ENCODE measurements at places on chromosomes 5 and 9.

DNA sequence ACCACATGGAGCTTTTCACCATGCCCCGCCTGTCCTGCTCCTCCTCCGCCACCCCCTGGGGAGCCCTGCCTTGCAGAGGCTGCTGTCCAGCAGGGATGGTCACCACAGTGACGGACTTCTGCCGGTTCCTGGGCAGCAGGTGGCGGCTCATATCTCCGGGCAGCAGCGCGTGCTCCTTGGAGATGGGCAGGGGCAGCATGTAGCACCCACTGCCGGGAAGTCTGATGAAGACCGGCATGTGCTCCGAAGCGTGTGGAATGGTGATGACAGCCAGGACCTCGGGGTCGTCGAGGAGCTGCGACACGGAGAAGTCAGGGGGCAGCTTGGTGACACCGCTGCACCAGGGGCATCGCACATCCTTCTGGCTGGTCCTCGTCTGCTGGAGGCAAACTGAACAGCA is 19.2 kb downstream of the PLGRKT start:
- DNase-seq: no peak

GRCh38 chr5:149961957-149962409 is 1.4 kb downstream of the SLC26A2 start:
- DNase-seq: no peak

- DNase-seq: no peak
These were observed 77.0 kb upstream of the PITX1 start for GRCh38 chr5:135110785-135111596.

DNA sequence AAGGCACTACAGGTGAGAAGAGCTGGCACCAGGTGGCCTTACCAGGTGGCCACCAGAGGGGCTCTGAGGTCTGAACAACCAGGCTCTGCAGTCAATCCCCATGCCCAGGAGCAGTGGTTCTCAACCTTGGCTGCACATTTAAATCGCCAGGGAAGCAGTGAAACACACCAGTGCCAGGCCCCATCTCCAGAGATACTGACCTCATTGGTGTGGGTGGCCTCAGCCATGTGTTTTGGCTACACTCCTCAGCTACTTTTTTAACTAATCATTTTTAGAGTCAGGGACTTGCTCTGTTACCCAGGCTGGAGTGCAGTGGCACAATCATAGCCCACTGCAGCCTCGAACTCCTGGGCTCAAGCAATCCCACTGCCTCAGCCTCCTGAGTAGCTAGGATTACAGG is 56.0 kb downstream of the GABBR2 start:
- no peak for DNase-seq

GRCh38 chr9:35690614-35691333 is 1.0 kb upstream of the TPM2 start:
- DNase-seq: peak; percentile 52

DNA sequence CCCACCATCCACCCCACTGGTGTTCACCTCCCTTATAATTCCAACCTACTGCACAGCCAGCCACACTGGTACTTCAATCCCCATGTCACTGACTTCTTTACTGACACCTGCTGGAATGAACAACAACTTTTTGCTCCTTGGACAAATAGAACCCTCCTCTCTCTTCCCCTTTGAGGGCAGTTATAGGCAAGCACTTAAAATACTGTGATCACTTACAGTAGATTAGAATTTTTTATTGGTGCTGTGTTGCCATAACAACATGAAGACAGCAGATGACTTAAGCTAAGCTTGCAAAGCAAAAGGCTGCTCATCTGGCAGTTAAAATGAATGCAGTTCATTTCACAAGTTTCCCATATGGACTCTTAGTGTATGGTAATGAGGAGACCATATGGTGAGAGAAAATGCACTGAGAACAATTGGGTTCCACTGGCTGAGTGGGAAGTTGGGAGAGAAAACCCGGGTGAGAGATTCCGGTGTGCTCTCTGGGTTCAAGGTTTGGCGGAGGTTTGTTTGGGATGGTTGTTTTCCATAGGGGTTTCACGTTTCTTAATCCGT is 374.3 kb downstream of the EBF1 start:
- DNase-seq: no peak

DNA sequence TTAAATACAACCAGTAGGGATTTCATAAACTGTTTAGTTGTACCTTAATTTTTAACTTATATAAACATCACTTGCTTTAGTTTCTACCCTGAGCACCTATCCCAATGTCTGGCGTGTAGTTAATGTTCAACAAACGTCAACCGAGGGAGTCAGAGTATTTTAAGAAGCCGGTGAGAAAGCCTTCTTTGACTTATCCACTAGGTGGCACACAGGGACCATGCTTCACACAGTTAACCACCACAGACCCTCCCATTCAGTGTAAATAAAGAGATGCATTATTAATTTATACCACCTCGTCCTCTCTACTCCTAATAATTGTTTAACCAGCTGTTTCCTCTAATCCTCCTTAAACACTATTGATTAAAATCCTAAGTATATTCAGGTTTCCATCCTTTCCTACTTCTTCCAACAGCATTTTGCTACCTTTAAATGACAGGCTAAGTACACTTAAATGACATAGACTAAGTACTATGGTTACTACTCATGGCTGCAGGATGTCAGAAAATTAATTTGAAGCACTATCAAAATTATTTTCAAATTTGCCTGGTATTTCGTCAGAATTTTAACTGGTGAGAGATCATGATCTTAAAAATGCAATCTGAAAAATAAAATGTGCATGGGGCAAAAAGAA is 2.3 kb downstream of the HAPLN1 start:
- DNase-seq: peak; percentile 6

DNA sequence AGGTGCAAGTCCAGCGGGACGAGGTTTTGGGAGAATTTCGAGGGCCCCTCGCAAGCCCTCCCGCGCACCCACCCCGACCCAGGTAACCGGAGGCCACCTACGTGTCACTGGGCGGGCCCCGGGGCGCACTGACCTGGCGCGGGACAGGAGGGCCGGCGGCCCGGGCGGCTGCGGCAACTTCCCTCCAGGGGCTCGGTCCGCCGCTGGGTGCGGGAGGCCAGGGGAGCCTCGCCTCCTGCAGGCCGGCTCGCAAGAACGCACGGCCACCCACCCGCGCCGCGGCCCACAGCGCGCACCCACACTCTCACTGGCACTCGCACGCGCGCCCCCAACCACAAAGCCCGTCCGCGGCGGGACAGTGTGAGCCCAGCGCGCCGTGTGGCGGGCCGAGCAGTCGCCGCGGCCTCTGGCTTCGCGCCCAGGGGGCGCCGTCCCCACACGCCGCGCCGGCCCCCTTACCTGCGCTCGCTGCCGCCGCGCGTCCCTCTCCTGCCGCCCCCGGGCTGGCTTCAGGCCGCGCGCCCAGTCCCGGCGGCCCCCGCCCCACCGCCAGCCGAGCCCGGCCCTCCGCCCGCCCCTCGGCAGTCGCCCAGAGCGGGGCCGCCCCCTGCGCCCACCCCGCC is 451 bp downstream of the LPAR1 start:
- DNase-seq: no peak

- no peak for DNase-seq
These were observed 145.1 kb upstream of the PANK3 start for GRCh38 chr5:168724227-168724626.

DNA sequence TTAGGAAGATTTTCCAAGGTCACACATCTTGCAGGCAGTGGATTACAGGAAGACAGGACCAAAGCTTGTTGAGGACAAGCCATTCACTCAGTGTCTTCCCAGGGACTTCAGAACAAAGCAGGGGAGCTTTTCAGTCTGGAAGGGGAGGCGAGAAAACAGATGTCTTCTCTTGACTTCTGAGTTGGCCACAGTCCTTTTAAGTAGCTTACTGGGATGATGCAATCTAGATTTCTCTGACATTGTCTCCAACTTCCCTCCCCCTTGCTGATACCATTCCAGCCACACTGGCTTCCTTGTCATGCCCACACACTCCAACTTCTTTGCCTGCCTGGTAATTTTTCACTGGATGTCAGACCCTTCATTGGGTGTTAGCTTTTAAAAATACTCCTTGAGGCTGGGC is 174.2 kb upstream of the TBC1D2 start:
- DNase-seq: no peak

DNA sequence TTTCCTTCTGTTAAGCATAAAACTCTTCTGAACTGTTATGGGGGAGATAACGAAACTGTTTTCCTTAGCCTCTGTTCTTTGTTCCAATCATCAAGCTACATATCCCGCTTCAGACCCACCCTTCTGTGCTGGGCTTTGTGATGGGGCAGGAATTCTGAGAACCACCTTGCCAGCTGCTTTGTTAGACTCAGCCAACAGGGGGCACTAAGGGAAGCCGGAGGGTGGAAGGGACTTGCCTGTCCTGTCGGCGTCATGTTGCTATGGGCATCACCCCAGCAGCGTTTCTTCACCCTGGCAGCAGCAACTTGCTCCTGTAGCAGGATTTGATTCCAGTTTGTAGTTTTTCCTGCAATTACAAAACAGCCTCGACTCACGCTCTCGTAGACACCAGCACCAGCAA is 169.1 kb downstream of the CAAP1 start:
- peak; percentile 29 for DNase-seq

DNA sequence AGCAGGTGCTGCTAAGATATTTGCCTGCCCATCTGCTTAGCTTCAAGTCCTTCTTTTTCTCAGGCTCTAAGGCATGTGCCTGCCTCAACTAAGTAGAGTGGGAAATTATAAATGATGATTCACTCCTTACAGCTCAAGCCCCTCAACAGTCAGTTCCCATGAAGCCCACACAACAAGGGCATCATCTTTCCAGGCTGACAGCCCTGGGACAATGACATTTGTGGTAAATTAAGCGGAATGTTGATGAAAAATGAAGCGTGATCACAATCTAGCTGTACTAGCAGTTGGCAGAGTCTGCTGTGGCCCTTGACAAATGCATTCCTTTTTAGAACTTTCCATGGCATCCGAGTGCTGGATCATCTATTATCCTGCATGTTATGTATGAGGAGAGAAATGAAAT is 548.6 kb downstream of the KIF4B start:
- no peak for DNase-seq

DNA sequence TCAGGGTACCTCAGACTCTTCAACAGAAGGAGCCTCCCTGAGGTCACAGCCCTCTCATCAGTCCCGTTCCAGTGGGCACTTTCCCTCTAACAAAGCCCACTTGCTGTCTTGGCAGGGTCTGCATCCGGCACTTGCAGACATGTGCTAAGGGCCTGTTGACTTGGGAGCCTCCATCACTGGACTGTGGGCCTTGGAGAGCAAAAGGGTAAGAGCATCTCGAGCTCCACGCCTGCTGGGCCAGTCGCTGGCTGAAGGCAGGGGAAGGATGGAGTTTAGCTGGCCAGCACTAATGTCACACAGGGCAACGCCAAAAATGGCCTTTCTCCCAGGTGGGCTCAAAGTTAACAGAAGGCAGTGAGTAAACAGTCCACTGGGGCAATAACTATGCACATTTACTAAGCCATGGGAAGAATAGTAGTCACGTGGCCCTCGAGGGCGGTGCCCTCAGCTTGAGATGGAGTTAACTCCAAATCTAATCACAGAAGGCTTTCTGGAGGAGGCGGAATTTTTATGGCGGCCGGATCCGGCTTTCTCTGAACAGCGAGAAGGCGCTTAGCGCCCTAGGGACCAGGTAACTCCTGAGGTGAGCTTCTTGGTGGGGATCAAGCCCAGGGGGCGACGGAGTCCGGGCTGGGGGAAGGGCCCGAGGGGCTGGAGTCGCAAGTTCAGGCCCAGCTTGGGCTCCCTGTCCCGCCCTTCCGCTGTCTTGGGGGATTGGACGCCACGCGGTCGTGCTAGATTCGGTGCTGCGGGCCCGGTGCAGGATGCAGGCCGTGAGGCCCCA is 2.0 kb upstream of the NSD1 start:
- no peak for DNase-seq

- DNase-seq: no peak
These were observed 29.6 kb upstream of the PRDM12 start for GRCh38 chr9:130634801-130635200.
